ENCODE measurements at places on chromosomes 5 and 9.

DNA sequence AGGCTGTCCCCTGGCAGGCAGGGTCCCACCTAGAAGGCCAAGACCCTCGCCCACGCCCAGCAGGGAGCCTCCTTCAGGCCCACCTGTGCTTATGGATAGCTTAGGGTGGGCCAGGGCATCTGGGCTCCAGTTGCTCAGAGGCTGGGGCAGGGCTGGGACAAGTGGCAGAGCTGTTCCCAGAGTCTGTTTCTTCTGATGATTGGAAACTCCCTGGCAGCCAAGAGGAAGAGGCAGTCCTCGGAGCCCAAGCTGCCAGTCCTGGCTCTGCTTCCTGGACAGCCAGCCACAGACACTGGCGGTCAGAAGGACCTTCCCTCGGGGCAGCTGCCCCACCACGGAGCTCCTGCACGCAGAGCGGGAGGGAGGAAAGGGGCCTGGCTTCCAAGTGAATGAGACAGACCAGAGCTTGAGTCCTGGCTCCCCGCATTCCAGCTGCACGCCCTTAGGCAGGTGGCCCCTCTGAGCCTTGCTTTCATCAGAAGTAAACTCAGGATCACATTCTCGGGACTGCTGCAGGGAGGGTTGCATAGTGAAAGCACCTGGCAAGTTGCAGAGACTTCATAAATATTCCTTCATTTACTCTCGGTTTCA, 37.9 kb upstream of the GABRP start:
- DNase-seq = no peak

DNA sequence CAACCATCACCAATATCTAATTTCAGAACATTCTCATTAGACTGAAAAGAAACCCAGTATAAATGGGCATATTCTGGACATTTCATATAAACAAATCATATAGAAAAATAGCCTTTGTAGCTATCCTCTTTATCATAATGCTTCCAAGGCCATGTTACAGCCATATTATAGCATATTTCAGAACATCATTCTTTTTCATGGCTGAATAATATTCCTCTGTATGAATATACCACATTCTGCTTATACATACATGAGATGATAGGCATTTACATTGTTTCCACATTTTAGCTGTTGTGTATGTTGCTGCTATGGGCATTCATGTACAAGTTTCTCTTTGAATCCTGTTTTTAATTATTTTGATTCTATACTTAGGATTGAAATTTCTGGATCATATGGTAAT, 167.0 kb downstream of the FBXL17 start:
- no peak for DNase-seq

DNA sequence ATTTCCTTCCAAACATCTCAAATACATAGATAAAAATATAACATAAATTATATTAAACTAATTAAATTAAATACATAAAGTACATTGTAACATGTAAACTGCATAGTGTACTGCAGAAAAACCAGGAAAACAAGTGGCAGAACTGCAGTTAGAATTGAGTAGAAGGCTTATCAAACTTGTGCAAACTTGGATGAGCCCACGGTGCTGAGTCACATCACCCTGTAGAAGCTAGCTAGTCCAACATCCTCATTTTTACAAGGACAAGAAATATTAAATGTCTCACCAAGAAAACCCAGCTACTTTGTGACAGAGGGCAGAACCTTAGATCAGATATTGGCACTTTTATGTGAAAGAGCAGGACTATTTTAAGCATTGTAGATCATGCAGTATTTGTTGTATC, 807.9 kb upstream of the NUDT12 start:
- no peak for DNase-seq

DNA sequence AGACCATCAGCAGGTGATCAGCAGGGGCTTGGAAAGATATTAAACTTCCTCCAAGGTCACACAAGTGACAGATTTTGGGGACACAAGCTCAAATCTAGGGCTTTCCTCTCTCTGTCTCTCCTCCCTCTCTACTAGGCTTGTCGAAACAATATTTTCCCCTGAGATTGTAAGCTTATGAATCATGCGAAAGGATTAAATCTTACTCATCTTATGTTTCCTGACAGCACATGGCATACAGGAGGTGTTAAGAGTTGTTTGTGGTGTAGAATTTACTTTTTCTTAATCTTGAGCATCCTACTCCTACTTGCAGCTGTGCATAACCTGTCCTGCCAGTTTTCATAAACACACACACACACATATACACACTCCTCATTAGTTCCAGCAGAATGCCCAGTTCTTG, 186.3 kb downstream of the MARCHF11 start:
- DNase-seq = no peak

- DNase-seq = no peak
Observed at GRCh38 chr9:126448136-126448535, 121.5 kb downstream of the MVB12B start.

- DNase-seq = no peak
Observed at GRCh38 chr9:78297672-78297961, 692 bp downstream of the PSAT1 start.

GRCh38 chr9:129946246-129946995, 96.6 kb downstream of the FNBP1 start:
- DNase-seq = no peak

- no peak for DNase-seq
Observed at GRCh38 chr9:92974761-92975755, 27.7 kb downstream of the FGD3 start.

GRCh38 chr9:90449213-90449925, 193.3 kb downstream of the DIRAS2 start:
- no peak for DNase-seq

- peak; percentile 86 for DNase-seq
Observed at GRCh38 chr5:176614805-176615478, 5.0 kb upstream of the GPRIN1 start.

- DNase-seq = no peak
Observed at GRCh38 chr5:135009736-135010501, 24.1 kb downstream of the PITX1 start.

Data from RWPE2 (cell line).